Right renal pelvis (tissue), 4 donors: ENCODE measurements at places on chromosomes 16 and 17.

DNA sequence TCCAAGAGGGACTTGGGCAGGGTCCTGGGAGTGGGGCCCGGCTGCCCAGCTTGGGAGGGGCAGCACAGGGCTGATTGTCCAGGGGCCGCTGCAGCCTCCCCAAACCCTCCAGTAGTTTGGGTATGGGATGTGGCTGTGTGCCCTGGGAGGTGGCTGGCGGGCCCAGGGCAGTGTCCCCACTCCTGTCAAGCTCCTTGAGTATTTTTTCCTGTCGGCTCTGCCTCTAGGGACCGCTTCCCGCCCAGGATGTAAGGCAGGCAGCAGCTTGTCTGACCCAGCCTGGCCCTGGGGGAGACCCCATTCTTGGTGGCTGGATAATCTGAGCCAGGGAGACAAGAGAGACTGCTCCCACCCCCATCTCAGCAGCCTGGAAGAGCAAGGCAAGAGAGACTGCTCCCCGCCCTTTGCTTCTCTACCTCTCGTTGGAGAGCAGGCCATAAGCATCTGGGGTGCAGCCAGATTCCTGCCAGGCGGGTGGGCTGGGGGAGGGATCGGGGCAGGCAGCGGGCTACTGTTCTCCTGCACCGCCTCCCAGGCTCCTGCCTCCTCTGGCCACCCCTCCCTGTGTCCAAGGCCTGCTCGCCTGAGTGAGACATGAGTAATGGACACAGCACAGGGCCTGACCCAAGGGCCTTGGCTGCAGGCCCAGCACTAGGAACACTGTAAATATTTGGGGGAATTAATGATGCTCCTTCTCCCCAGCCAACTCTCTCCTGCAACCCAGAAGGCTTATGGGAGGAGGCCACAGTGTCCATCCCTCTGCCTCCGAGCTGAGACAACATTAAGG is 18.4 kb upstream of the ITGA3 start:
- no peak for DNase-seq

GRCh38 chr17:48153691-48154358 is 46.3 kb downstream of the SNX11 start:
- DNase-seq, result no peak

DNA sequence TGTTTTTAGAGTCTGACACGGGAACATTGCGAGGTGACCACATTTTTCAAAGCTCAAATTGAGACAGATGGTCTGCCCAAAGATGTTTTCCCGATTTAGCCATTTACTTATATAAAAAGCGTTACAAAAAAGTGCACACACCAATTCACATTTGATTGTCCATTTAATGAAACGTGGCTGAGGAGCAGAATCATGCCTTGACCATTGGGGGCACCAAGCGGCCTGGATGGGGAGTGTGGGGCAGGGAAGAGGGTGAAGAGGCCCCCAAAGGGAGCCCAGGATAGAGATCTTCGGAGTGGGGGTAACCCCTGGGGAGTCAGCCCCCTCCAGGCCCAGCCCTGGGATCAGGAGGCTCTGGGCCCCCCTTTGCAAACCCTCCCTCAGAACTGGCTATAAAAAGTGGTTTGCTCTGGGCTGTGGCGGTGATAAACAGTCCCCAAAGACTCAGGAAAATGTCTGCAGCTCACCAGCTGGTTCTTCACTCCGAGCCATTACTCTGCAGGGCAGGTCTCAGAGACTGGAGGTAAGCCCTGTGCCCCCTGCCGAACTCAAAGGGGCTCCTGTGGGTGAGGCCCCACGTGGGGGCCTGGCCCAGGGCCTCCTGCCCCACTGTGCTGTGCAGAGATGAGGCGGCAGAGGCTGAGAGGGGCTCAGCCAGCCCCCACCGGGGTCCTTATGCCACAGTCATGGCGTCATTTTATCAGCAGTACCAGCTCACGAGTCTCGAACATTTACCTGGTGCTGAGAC is 105.9 kb upstream of the SEC14L1 start:
- no peak for DNase-seq

DNA sequence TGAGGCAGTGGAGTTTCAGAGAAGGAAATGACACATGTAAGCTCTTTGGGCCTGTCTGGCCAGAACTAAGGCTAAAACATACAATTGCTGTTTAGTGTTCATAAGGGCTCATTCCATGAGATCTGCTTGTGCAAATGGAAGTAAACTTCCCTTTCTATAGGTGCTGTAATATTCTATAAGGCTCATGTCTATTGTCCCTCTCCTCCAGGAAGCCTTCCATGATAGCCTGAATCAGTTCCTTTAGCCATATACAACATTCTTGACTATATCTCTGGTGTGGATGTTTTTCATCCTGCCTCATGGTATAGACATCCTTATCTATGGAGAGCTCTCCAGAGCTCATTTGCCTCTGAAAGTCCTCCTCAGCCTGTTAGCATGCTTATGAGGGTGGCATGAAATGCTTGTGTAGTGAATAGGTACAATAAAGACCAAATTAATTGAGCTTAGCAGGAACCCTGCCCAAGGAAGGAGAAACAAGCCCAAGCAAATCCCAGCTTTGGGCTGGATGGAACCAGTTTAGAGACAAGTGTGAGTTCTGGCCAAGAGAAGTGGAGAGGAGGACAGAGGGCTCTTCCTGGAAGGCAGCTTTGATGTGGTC is 1.6 kb upstream of the ETV4 start:
- DNase-seq, result no peak

DNA sequence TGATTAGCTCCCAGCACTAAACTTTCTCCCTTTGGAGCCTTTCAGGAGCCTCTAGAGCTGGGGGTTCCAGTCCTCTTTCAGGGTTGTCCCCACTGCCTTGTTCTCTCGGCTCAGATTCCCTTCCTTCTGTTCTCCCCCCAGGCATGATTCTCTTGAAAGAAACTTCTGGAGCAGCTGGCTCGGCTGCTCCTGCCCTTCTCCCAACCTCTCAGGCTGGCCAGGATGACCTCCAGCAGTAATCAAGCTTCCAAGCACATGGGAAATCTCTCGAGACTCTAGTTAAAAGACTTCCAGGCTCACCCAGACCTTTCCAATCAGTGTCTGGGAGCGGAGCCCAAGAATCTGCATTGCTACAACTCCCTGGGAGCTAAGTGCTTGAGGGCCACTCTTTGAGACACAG is 3.6 kb downstream of the SDK2 start:
- DNase-seq, result no peak

DNA sequence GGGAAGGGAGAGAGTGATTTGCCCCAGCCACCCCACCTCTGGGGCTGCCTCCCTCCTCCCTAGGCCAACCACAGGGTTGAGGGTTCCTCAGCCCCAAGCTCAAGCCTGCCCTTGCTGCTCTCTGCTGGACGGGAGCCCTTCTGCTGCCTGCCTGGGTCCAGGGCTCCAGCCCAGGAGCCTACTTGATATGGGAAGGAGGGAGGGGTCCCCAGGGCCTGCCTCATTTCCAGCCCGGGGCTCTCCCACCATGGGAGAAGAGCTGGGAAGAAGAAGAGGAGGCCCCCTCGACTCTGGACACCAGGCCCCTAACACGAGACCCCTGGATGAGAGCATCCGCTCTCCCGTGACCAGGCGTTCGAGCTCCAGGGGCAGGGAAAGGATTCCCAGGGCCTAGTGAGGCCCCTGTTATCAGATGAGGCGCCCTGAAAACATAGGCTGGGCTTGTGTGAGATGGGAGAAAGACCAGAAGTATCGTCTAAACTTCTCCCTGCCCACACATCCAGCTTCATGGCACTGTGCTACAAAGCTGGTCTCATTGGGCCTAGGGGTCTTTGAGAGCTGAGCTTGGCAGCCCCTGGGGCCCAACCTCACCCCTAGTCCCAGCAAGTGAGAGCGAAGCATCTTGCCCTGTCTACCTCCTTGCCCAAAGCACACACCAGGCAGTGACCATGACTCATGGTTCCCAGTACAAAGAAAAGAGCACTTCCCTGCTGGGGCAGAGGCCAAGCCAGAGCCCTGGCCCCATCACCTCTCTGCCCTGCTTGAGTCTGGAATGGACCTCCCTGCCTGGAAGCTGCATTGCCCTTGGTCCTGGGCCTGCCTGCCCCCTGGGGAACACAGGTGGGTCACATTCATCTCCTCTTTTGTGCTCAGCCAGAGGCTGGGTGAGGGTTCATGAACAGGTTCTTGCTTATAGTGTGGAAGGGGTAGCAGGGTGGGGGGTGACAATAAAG is 987 bp downstream of the SLC16A5 start:
- no peak for DNase-seq

GRCh38 chr16:27103954-27104353 is 37.2 kb downstream of the C16orf82 start:
- DNase-seq, result no peak

DNA sequence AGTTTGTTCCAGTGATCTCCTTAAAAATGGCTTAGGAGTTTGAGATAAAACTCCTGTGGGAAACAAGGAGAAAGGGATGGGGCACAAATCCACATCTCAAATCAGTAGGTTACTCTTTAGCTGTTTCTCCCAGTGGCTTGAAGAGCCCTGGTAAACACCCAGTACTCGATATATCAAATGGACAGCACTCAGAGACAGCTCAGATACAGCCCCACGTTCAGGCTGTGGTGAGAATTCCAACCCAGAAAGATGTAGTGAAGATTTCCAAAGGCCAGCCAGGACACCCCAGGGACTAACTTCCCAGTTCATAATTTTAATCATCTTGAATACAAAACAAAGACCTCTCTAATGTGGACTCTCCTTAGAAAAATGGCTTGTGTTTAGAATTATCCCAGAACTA is 6.4 kb upstream of the VEZF1 start:
- DNase-seq, result no peak

DNA sequence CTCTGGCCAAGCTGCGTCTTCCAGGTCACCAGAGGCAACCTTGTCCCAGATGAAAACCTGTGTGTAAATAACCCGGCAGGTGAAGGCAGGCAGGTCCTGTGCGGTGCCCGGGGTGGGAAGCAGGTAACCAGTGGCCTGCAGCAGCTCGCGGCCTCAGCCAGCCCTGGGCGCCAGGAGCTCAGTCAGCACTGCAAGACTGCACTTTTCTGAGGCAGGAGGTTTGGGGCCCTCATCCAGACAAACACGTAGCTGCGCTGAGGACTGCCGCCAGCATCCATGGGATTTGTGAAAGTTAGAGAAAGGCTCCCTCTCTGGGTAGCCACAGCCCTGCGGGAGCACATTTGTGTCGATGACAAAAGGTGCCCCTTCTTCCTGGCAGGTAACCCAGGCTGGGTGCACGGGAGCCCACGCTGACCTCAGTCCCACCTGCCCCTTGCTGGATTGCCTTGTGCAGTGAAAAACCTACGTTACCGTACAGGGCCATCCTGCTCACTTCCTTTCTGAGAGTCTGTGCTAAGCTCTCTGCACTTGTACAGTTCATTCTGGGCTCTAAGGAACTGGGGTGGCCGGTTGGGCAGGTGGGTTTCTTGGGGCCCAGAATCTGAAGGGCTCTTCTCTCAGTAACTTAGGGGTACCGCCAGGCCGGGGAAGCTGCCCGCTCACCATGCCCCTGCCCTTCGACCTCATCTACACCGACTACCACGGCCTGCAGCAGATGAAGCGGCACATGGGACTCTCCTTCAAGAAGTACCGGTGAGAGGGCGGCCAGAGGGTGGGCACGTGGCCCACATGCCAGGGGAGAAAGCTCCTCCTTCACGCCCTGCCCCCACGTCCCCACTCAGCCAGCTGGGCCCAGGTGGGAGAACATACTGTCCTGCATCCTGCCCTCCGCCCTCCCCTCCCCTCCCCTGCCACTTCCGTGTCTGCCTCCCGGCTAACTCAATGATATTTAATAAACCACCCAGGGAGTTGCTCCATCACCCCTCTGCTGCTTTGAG is 56.4 kb downstream of the MGAT5B start:
- no peak for DNase-seq

- no peak for DNase-seq
These were observed 9.0 kb downstream of the GPR179 start for GRCh38 chr17:38334480-38335364.
